ENCODE measurements at places on chromosomes 1 and 21. TPM values are rescaled to one million over a fixed set of nuclear protein-coding genes. Genes with fewer than 3 reads are reported as not detected.

DNA sequence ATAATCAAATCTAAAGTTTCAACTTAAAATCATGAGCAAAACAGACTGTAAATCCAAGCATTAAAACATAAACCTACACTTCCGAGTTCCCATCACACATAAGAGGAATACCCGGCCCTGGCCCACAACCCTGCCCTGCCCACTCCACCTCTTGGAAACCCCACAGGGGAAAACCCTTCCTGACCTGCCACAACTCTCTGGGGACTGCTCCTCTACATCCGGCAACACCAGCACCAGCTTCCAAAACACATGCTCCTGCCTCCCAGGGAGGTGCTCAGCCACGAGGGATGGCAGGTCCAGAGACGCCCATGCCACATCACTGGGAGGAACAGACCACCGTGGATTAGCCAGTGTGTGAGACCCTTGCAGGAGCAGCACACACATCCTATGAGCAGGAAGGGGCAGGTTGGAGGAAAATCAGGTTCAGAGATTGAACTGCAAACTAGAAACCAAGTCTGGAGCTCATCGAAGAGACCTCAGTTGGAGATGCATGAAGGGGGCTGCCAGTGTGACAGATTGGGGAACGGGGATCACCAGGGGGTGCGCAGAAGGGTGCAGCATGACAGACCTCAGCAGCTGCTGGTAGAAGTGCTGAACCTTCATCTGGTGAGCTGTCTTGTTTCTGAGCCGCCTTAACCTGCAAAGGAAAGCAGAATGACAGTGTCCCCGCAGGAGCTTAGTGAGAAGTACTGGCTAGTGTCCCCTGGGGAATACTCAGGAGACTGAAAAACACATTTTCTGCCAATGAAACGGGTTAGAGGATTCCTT, 25.8 kb upstream of the LSS start:
- no peak for ATAC-seq

GRCh38 chr1:175976865-175977642, 230.0 kb downstream of the COP1 start:
- ATAC-seq: no peak

LRIF1 gene
- total RNA-seq: 7.1 TPM

GRCh38 chr1:184494929-184495328, 108.1 kb downstream of the C1orf21 start:
- no peak for ATAC-seq

RHEX gene
- total RNA-seq: 0.48 TPM

DNA sequence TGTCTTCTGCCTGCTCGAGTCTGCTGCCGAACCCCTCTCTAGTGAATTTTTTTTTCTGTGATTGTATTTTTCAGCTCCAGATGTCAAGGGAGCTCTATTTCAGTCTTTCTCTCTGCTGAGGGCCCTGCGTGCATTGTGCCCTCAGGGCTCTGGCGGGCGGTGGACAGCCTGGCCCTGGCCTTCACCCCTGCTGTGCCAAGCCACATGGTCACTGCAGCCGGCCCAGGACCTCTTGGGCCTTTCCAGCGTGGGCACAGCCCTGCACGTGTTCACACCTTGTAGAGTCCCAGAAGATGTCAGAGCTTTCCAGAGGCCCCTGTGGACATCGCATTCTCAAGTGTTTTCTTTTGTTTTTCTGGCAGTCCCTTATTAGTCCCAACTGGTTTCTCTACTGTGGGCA, 55.7 kb downstream of the PCNT start:
- ATAC-seq: no peak

GRCh38 chr1:87735750-87736149, 407.1 kb downstream of the LMO4 start:
- no peak for ATAC-seq

LCE7A gene
- not detected for total RNA-seq

Measured in esophagus mucosa (tissue), 1 donor.